ENCODE measurements at places on chromosomes 6 and 20.

DNA sequence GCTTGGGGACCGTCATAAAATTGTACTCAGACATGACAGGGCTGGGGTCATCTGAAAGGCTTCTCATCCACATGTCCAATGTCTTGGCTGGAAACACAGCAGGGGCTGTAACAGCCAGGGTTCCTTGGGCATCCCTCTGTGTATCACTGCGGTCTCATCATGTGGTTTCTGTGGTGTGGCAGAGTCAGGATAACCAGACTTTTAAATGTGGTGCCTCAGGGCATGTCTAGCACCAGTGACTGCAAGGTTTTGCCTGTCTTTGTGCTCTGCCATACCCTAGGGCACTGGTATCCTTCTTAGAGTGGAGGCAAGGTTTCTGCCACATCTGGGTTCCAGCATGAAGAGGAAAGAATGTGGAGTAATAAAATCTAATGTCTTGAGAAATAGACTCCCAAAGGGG is 124.2 kb downstream of the PLEKHG1 start:
- DNase-seq, result no peak

DNA sequence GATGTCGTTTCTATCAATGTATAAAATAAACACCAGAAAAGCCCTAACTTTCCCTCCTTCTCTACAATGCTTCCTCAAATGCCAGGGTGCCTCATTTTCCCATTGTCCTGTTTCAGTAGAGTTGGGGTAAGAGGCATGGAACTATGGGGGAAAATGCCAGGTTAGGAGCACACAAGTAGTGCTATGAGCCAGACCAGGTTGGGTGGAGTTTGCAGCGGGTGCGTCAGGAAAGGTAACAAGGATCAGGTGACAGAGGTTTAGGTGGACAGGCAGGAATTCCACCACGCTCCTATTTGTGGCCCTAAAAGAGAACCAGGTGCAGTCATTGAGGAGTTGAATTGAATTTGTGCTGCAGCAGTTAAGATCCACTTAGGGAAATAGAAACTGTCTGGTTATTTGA is 36.5 kb downstream of the SYTL3 start:
- no peak for DNase-seq

- no peak for DNase-seq
Observed at GRCh38 chr6:157217894-157218370, 105.4 kb downstream of the TMEM242 start.

GRCh38 chr6:49515485-49516146 is 15.9 kb downstream of the GLYATL3 start:
- no peak for DNase-seq

- DNase-seq, result no peak
Observed at GRCh38 chr20:32570401-32571190, 14.5 kb downstream of the NOL4L start.

DNA sequence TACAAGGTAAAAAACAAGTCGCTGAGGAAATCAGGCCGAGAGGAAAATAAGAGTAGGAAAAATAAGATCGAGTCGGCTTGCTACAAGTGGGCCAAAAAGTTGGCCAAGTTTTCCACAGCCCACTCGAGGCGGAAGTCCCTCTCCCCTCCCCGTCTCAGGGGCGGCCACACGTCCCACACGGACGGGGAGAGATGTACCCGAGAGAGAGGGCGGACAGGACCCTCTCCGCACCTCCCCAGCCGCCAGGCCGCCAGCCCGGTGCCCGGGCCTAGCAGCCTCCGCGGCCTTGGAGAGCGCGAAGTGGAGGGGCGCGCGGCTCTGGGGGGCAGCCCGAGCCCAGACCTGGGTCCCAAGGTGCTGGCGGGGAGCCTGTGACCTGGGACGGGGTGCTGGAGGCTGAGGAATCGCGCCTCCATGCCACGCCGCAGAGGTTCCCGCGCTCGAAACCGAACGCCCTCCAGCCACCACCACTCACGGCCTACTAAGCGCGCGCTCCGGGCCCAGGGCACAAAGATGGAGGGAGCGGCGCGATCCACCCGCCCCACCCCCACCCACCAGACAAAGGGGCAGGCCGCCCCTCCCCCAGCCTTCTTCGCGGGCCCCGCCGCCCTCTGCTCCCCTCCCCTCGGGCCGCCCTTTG is 1.9 kb upstream of the HMGA1 start:
- DNase-seq, result no peak

GRCh38 chr20:56974499-56975250 is 291.8 kb downstream of the BMP7 start:
- no peak for DNase-seq

DNA sequence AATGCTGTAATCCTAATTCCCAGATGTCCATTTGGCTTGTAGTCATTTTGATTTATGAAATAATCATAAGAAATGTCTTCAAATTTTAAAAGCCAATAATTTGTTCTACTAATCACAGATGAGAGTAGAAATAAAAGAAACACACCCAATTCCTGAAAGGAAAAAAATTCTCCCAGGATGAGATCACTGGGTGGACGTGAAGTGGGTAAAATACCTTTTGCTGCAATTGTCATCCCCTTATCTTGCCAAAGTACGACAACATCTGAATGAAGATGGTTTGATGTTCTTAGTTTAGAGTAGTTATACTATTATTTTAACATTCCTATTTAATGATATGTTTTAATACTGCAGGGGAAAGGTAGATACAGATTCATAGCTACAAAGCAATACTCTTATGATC is 33.7 kb downstream of the MTHFD1L start:
- no peak for DNase-seq

DNA sequence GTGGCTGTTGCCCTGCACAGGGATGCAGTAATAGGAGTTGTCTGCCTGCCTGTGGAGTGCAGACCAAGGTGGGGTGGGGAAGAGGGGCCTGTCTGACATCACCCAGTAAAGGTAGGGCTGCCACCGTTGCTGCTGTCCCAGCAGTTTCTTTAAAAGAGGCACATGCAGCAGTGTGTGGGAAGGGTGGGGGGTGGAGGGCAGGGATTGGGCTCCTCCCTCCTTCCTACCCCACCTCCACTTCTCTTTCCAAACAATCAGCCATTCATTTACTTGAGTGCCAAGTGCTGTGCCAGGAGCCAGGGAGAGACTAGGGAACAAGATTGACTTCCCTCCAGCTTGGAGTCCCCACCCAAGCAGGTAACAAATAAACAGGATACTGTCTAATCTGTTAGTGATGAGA is 66.8 kb upstream of the MYL9 start:
- no peak for DNase-seq

DNA sequence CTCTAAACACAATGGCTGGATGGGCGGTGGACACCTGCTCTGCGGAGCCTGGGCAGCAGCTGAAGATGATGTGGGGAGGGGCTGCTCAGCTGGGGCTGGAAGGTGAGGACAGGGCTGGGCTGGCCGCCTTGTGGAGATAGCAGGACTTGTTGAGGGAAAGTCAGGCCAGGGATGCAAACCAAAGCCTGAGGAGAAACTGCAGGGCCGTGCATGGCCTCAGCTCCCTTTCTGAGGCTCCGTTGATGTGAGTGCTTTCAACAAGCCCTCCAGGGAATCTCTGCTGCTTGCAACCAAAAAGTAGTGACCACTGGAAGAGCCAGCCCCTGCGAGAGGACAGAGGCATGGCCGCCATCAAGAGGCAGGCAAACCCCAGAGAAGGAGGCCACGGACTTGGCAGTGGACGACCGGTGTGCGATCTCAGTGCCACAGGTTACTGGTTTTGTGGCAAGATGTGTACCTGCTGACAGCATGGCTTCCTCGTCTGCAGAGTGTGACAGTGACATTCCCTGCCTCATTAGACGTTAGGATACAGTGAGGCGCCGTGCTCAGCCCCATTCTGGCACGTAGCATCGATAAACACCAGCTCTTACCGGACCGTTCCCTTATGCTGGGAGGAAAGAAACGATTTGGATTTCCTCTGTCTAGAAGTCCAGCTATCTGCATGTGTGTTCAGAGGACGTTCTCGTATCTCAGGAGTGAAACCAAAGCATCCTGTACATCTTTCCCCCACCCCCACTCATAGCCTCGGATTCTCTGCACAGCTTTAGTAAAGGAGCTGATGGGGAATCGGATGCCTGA is 37.9 kb downstream of the ERMARD start:
- DNase-seq, result no peak

Data from activated T-cell treated with anti-CD3 and anti-CD28 coated beads, Interleukin-2, amount 50 U/mL, for 4 hours (primary cell).